Effector memory CD4-positive, alpha-beta T cell (primary cell): ENCODE measurements at places on chromosomes 1 and 21.
A peak's percentile ranks its signal among the peaks of the same experiment; 100 is the strongest.

GRCh38 chr1:233166896-233167295 is 128.6 kb downstream of the PCNX2 start:
- DNase-seq: no peak

DNA sequence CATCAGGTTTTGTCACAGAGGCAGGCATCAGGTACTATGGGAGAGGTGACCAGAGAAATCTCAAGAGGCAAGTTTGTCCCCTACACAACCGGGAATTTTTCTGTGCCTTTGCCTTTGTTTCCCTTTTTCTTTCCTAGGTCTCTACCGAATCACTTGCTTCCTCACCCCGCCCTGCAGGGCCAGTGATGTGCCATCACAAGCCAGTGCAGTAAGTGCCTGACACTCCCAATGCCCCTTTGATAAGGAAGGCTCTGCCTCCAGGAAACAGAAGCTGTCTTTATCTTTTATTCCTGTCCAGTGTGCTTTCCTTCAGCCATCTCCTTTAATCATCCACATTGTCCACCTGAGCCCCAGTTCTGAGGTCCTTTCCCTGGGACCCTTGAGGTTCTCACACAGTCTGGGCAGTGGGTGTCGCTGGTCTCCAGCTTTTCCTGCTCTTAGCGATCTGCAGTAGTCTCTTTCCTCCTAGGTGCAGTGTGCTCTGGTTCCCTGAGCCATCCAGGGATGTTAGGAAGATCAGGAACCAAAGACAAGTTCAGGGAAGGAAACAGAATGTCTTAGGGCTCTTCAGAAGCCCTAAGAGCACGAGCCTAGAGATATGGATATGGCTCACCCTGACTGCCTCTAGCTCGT is 36.6 kb downstream of the GJA5 start:
- no peak for DNase-seq

GRCh38 chr21:31555741-31556191 is 103.7 kb upstream of the SOD1 start:
- no peak for DNase-seq

- DNase-seq: no peak
Observed at GRCh38 chr1:33111965-33112364, 31.0 kb downstream of the AZIN2 start.

DNA sequence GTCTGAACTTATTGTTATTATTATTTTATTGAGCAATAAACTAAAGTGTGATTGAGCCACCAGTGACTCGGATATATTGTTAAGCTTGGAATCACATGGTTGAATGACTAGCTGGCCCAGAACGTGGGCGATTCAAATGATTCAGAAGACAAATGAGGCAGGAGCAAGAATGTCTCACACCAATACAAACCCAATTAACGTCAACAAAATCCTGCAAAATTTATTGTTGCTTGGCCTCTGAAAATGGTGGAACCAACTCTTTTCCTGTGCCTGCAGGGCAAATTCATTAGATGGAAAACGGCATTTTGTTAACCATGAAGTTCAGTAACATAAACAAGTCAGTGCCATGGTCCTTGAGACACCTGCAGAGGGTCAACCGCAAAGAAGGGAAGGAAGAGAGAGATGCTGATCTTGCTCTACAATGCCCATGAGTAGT is 482.0 kb downstream of the SETD4 start:
- DNase-seq: no peak

GRCh38 chr1:204513117-204513716 is 3.0 kb upstream of the MDM4 start:
- DNase-seq: peak; percentile 35
